ENCODE measurements at places on chromosomes 5 and 9.

GRCh38 chr5:109693535-109694400 is 4.0 kb downstream of the MAN2A1 start:
- DNase-seq: no peak

GRCh38 chr9:121268851-121269641 is 1.1 kb downstream of the GSN start:
- no peak for DNase-seq

- DNase-seq: no peak
Observed at GRCh38 chr5:96335873-96336272, 97.2 kb downstream of the PCSK1 start.

- DNase-seq: no peak
Observed at GRCh38 chr9:120559546-120559945, 20.4 kb downstream of the CDK5RAP2 start.

DNA sequence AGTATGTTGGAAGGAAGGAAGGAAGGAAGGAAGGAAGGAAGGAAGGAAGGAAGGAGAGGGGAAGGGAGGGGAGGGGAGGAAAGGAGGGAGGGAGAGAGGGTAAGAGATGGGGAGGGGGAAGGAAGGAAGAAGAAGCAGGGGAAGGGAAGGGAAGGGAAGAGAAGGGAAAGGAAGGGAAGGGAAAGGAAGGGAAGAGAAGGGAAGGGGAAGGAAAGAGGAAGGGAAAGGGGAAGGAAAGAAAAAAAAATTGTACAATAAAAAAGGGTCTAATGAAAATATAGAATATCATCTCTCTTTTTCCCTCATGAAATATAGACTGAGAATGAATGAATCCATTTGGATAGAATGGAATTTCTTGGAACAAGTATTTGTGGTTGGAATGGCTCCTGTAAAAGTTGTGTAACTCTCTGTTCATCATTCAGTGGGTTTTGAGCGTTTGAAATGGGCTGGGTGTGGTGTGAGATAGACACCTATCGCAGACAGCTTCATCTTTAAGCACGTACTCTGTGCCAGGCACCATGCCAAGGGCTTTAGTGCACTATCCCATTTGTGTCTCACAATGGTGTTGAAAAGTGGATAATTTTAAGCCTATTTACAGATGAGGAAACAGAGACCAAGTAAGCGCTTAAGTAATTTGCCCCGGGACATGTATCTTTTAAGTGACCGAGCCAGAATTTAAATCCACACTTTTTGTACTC is 11.6 kb upstream of the PAPPA start:
- DNase-seq: no peak

DNA sequence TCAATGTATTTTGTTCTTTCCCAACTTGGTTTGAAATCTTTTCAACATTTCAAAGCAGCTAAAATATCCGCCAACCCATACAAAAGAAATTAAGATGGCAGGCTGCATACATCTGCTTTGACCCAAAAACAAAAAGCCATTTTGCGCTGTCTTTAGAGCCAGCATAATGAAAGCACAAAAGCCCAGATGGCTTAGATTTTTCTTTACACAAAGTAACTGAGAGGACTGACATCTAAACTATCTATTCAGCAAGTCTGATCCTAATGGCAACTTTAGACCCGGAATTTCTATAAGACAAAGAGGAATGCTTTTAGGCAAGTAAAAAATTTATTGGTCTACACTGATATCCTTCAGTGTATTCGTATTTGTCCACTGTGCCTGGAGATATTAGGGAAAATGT is 86.3 kb downstream of the MYO10 start:
- DNase-seq: no peak

DNA sequence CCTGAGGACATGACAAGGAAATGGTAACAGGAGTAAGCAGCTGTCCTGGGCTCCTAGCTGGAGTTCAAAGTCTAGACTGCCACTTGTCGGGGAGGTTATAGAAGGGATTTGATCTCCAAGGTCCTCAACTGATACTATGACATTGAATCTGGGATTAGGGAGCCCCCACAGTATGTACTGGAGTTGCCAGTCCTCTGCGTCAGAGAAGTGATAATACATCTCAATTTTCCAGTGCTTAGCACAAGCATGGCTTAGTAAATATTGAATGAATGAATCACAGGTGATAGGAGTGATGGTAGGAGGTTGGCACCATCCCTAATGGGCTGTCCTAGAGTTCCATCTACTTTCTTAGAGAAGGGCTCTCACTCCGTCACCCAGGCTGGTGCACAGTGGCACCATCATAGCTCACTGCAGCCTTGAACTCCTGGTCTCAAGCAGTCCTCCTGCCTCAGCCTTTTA is 6.2 kb upstream of the TPM2 start:
- no peak for DNase-seq

DNA sequence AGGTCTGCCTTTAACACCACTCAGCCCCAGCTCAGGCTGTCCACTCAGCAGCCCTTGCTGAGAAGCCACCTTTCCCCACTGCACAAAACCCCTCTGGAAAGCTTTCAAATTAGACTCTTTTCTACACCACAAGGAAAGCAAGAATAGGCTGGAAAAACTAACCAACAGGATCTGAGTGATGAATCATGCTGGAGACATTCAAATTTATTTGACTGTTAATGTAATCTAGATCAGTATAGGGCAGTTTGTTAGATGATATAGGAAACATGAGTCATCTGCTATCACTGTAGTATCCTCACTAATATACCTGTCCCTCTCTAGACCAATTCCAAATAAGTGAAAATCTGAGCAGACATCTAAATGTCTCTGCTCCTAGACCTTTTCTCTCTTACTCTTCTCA is 127.8 kb upstream of the PAM start:
- no peak for DNase-seq

- DNase-seq: no peak
Observed at GRCh38 chr9:117868594-117868993, 164.4 kb downstream of the TLR4 start.

- DNase-seq: no peak
Observed at GRCh38 chr5:91418158-91418557, 35.0 kb upstream of the ARRDC3 start.

DNA sequence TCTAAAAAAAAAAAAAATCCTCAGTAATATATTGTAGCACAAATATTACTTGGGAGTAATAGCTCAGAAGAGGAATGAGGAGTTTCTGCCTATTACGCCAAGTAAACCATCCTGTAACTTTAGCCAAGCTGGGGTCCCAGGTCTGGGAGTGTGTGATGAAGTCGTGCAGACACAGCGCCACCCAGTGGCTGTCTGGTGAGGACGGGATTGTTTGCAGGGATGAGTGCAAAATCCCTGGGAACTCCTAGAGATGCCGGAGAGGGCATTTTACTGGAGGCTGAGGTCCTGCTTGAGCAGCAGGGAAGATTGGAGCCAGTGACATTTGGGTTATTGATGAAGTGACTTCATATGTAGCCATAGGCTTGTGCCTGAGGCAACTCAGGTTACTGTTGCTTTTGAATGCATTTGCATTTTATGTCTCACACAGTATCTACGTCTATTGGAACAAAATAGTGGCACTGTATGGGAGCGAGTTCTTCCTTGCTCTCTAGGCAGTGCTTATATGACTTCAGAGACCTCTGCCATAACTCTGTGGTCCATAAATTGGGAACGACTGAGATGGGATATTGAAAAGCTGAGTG is 72.8 kb downstream of the PSAT1 start:
- DNase-seq: peak; percentile 2

DNA sequence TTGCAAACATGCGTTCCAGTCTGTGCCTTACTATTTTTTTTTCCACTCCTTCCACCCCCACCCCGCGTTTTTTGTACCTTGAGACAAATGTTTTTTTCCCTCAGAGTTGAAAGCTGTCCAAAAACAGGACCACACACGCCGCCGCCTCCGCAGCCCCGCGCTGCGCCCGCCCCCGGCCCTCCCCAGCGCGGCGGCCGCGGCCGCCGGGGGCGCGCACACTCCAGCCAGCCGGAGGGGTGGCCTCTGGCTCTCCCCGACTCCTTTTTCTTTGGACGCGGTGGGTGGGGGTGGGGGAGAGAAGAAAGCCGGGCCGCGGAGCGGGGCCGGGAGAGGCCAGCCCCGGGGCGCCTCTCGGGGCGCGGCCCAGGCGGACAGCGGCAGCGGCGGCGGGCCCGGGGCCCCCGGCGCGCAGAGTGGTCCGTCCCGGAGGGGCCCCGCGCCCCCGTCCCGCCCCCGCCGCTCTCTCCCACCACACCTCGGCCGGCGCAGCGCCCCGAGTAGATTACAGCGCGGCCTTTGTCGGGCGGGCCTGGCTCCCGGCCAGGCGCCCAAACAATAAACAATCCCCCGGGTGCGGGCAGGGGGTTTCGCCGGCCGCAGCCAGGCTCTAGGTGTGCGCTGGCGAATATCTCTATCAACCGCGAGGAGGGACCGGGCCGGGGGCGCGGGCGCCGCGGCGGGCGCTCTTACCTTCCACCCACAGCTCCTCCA is 10.9 kb downstream of the PTCH1 start:
- peak; percentile 27 for DNase-seq

DNA sequence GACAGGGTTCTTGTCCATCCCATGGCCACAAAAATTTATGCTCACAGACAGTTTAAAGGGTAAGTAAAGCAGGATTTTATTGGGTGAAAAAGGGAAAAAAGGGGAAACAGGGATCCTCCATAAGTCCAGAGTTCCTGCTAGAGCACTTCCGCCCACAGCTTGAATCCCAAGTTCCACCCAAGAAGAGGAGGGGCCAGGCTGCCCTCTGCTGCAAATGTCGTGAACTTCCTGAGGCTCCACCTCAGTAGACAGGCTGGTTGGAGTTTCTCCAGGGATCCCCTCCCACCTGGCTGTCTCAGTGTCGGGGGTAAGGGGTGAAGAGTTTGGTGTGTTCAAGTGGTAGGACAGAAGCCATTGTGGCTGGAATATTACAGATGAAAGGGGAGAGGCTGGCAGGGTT is 275.0 kb upstream of the SGCD start:
- DNase-seq: no peak
